HFF-Myc (cell line): ENCODE measurements at places on chromosomes 4 and X.

GRCh38 chr4:40281099-40281498 lies 54.0 kb upstream of the CHRNA9 start:
- DNase-seq, result no peak

GRCh38 chr4:185640811-185641675 lies 105.7 kb upstream of the PDLIM3 start:
- peak; percentile 24 for DNase-seq

DNA sequence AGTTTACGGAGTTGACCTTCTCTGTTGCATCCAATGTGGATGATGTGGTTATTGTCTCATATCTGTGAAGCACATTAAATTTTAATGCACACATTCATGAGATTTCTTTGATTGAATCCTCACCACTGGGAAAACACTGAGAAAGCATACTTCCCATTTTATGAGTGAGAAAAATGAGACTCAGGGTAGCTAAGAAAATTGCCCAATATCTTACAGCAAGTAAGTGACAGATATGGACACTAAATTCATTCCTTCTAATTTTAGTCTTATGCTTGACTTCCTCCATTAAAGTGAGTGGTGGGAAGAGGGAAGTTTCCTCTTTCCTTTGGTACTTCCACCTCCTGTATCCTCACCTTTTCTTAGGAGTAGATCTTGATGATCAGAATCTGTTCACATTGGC lies 504.8 kb upstream of the BOD1L1 start:
- DNase-seq, result no peak

DNA sequence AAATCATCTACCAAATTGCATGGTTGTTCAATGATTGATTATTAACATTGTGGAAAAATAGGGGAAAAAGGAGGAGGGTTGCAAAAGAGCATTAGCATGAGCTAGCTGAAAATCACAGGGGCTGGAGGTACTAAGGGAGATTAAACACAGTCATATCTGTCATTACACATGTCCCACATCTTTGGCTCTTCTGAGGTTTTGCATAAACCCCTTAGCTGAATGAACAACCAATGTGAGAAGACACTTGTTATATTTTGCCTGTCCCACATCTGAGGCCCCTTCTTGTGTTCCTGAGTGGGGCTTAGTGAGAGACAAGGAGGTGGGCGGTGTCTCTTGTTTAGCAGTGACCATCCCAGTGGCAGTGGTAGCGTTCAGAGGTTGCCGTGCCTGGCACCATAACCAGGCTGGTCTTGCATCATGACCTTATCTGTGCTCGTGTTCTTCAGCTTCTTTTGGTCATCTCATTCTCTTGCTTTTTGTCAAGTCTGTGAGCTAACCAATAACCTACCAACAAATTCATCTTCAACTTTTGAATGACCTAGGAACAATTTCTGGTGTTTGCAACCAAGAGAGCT lies 95.6 kb downstream of the MID1IP1 start:
- no peak for DNase-seq

- no peak for DNase-seq
Measured at GRCh38 chr4:76792418-76792817, 105.5 kb downstream of the SOWAHB start.

GRCh38 chr4:37797374-37797773 lies 29.1 kb upstream of the PGM2 start:
- DNase-seq, result no peak

- no peak for DNase-seq
Measured at GRCh38 chrX:87728459-87728858, 210.9 kb downstream of the KLHL4 start.
